ENCODE measurements at places on chromosomes 2 and 18.

DNA sequence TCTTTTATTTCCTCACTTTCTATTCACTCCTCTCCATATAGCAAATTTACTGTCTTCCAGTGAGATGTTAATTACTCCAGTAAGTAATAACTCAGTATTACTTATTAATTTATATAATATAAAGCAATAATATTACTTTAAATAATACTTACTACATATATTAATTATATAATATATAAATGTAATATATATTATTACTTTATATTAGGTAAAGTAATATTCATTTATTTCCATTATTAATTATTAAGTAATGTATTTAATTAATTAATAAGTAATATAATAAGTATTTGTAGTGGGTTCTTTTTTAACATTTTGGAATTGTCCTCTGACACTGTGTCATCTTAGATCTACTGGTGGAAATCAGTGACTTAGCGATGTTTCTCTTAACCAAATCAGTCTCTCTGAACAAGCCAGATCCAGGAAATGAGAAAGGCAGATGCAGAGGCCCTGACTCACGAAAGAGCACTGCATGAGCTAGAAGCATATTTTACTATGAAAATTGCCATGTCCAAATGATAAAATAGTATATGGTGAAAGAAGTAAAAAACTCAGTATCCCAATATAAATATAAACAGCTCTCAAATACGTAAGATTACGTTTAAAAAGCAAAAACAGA lies 115.9 kb downstream of the DSEL start:
- DNase-seq = no peak

DNA sequence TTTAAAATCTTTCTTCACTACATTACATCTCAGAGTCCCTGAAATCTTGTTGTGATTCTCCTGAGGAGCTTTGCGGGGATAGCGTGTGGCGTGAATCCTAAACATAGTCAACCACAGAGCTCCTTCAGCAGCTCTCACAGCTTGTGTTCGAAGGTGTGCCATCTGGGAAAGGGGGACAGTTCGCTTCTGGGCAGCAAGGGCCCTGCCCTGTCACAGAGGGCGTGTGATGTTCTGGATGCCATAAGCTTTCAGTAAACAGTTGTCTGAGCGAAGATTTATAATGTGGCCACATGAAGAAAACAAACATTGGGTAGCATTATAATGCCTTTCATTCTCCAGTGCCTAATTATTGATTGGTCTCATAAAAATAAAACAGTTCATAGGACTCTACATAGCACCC lies 172.5 kb downstream of the MYO1B start:
- no peak for DNase-seq

DNA sequence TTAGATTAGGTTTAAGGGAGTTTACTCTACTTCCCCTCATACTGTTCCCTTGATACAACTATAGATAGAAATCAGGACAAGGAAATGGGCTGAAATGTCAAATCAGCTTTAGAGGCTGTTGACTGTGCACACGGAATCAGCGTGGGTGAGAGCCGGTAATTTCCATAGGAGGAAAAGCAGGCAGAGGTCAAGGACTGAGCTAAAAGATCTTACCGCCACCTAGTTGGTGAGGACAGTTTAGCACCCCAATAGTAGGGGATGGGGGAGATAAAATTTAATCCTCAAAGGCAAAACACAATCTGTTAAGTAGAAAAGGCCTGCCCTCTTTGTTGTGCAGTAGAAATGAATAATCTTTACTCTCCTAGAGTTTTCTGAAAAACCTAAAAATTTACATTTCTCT lies 1154.5 kb upstream of the CHAC2 start:
- DNase-seq = no peak

GRCh38 chr18:2083691-2084090 lies 487.6 kb downstream of the METTL4 start:
- no peak for DNase-seq

DNA sequence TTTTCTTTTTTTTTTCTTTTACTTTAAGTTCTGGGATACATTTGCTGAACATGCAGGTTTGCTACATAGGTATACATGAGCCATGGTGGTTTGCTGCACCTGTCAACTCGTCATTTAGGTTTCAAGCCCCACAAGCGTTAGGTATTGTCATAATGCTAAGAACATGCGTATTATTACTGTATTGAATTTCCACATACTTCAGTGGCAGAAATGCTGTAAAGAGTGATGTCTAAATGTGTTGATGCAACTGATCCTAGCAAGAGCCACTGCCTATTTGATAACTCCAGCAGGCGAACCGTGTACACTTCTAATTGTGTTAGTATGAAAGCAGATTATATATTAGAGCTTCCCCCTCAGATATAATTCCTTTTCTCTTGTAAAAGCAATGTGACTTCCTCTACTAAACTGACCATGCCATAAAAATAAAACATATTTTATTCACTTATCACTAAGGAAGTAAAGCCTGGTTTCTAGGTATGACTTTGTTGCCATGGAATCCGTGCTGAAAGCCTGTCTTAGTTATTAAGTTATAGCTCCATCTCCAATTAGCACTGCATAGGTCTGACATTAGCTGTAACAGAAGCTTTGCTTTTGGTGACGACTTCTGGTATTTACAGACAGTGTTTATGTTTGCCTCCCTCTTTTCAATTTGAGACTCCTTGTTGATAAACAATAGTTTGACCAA lies 280.0 kb downstream of the GALR1 start:
- no peak for DNase-seq

DNA sequence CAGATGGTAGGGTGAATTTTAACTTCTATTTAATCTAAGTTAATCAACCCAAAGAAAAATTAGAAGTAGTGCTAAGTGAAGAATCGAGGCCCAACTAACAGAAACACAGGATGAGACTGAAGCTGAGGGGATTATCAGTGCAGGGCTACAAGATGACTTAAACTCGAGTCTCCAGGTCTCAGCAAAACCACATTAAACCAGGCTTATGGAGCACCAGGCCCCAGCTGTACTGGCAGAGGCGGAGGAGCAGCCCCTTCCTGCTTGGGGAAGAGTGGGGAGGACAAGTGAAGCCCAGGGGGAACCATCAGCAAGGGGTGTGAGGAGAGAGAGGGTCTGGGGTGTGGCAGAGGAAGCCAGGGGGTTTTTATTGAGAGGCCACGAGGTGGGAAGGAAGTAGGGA lies 135.9 kb upstream of the EPAS1 start:
- no peak for DNase-seq

DNA sequence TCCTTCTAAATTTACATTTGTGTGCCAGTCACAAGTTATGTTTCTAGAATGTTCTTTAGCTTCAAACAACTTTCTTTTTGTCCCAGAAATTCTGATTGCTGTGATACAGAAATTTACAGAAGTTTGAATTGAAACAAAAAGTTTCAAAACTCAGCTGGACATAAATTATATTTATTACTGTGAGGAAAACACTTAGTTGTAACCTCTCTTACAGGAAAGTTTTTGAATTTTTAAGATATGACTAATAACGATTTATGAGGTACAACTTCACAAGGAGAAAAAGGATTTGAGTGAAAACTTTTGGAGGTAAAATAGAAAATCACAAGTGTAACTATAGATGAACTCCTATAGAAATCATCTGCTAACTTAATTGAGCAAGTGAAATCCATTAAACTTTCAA lies 205.3 kb downstream of the TMEM247 start:
- no peak for DNase-seq

DNA sequence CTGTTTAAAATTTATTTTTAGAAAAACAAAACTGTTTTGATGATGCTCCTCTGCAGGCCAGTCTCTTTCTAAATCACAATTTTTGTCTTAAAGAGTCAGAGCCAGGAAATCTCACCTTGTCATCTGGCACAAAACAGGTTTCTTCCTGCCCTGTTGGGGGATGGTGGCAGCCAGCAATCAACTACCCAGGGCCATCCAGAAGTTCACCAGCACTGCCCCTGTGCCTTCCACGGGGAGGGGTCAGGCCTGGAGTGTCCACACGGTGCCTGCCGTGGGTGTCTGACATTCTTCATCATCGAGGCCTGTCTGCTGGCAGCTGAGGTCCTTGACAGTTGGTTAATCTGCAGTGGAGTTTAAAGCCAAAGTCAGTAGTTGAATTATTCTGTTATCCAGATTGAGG lies 40.0 kb upstream of the BMP10 start:
- DNase-seq = no peak

GRCh38 chr18:12010187-12010802 lies 29.0 kb downstream of the IMPA2 start:
- DNase-seq = no peak

DNA sequence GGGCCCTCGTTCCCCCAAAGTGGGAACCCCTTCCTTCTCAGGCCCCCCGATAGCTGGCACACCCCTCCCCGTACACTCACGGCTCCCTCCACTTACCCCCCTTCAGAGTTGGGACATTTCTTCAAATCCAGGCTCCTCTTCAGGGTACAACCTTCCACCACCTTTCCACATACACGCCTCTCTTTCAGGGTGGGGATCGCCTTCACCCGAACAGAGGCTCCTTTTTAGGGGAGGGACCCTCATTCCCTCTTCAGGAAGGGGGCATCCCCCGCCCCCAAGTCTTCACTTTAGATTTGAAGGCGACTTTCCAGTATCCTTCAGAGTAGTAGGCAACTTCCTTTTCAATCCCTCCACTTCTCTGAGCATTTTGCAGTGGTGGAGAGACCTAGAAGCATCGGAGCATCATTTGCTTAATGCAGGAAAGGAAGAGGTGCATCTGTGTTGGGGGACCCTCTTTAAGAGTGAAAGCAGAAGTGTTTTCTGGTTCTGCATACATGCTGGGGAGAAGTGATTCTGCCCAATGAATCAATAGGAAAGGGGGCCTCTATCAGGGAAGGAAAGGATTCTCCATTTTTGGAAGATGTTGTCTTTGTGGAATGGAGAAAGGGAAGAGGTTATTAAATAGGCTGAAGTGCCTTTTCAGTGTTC lies 845 bp downstream of the EML4 start:
- peak; percentile 21 for DNase-seq

DNA sequence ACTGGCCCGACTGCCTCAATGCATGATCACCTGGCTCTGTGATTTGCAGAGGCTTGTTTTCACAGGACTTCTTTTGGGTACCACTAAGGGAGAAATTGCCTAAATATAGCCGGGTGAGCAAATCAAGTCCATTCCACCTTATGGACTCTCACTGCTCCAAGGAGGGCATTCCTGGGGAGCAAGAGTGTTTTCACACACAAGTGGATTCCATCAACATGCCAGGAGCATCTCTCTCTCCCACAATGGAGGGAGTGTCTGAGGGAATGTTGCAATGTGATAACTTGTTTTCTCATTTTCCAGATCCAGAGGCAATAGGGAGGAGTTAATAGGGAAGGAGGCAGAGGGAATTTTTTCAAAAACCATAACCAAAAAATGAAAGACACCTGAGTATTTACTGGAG lies 250.7 kb downstream of the SATB2 start:
- no peak for DNase-seq

DNA sequence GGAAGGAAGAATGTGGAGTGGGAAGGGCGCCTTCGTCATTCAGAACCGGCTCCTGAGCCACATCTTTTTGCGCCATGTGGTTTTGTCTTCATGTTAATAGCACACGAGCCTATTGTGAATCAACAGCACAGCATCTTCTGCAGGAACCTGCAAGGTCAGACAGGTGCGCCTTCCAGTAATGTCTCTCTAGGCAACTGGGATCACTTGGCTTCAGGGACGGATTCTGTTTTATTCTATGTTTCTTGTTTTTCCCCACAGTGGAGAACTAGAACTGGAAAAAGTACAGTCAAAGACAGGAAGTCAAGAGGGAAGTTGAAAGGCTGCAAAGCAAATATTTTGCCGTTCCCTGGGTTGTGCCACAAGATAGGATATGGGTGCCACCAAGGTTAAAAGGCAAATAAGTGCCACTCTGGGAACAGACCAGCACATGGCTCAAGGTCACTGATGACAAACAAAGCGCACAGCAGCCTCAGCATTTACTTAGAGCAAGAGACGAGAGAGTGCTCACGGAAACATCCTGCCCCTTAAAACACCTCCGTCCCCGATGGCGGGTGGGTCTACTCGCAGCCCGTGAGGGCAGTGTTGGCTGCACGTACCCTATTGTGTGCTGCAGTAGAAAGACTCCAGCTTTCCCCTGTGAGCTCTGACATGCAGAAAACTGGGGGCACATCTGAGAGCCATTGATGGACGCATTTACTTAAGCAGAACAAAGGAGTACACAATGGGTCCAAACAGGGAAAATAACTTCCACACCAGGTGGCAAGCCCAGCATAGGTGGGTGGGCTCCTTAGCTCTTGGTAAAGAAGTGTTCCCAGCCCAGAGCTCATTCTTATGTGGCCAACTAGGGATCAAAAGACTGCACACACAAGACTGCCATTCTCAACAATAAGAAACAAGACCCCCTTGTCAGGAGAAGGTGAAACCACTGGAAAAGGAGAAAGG lies 107.2 kb upstream of the PARD3B start:
- no peak for DNase-seq

DNA sequence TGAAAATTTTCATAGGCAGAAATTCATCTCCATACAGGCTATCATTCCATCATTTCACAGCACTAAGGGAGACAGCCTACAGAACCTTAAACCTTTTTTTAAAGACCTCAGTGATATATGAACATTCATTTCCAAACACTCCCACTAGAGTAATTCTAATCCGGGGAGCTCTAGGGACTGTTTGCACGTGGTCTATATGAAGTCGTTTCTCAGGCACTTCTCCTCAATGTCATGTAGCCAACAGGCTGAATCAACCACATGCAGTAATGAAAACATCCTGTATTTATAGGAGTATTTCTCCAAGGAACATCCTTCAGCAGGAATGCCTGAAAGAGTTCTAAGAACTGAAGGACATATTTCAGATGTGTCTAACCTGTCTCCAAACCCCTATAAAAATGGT lies 97.3 kb upstream of the CREB1 start:
- no peak for DNase-seq

DNA sequence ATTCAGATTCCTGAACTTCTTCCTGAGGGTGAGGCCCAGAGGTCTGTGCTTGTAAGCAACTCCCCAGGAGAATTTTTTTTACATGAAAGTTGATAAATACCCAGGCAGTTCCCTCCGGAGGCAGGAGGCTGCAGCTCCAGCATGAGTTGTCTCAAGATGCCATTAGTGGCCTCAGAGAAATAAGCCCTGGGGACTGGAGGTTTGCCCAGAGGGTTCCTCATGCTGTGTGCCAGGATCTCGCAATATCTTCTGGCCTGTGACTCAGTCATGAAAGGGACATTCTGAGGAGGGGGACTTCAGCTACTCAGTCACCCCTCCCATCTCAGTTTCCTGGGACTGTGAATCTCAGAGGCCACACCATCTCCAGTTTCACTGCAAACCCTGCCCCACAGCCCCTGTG lies 49.9 kb downstream of the LYPD1 start:
- DNase-seq = no peak

DNA sequence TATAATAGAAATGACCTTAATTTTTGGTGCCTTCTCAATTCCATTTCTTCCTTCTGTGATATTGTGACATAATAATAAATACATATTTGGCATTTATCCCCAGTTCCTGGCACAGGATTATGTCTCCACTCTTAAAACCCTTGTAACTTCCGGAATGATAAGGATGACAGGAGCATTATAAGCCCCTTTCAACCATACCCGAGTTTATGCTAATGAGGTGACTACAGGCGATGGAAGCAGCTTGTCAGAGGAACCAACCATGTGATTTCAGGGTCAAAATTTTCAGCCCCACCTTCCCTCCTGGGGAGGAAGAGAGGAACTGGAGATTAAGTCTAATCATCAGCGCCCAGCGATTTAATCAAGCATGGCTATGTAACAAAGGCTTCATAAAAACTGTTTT lies 528.5 kb upstream of the CRIM1 start:
- DNase-seq = no peak

- no peak for DNase-seq
These were observed 2.7 kb downstream of the STARD7 start for GRCh38 chr2:96205888-96206287.
